ENCODE measurements at places on chromosomes 16 and 17.

DNA sequence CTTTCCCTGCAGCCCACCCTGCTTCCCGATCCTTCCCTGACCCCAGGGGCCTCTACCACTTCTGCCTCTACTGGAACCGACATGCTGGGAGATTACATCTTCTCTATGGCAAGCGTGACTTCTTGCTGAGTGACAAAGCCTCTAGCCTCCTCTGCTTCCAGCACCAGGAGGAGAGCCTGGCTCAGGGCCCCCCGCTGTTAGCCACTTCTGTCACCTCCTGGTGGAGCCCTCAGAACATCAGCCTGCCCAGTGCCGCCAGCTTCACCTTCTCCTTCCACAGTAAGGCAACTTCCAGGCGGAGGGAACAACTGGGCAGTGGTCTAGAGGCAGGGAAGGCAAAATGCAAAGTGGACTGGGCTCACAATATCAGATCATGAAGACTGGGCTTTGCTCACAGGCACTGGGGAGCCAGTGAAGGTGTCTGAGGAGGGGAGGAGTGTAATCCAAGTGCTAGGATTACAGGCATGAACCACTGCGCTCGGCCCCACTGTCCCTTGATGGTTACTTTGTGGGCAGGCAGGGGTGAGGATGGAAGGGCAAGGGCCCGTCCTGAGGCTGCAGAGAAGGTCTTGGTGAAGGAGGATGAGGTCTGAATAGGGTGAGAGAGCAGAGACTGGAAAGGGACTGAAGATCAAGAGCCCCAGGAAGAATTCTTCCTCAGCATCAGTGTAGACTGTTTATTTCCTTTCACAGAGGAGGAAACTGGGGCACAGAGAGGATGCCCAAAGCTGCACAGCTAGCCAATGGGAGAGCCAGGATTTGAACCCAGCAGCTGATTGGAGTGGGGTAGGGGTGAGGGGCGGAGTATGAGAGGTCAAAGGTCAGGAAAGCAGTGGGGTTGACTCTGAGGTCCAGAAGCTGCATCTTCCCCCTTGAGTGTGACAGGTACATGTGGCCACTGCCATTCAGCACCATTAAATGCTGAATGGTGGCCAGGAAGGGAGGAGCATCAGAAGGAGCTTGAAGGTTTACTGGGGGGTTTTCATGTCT, 16.5 kb upstream of the ADGRG3 start:
- no peak for DNase-seq

DNA sequence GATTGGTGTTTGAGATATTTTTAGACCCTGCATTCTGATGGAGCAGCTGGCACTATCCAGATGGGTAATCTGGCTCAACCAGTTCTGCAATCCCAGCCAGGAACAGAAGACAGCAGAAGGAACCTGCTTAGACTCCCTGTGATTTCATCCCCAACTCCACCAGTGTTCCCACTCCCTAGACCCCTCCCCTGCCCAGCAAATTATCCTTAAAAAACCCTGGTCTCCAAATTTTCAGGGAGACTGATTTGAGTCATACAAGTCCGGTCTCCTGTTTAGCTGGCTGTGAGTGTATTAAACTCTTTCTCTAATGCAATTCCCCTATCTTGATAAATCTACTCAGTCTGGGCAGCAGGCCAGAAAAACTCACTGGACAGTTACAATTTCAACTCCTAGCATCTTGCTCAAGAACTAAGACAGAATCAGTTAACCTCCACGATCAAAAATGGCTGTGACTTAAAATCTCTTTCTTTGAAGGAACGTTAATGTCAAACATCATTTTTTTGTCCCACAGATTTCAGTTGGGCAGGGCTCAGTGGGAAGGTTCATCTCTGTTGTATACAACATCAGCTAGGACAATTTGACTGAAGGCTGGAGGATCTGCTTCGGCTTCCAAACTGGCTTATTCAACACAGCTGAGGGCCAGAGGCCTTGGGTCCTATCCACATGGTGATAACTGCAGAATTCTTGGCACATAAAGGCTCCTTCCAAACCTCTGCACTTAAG, 4.9 kb upstream of the RBL2 start:
- no peak for DNase-seq

DNA sequence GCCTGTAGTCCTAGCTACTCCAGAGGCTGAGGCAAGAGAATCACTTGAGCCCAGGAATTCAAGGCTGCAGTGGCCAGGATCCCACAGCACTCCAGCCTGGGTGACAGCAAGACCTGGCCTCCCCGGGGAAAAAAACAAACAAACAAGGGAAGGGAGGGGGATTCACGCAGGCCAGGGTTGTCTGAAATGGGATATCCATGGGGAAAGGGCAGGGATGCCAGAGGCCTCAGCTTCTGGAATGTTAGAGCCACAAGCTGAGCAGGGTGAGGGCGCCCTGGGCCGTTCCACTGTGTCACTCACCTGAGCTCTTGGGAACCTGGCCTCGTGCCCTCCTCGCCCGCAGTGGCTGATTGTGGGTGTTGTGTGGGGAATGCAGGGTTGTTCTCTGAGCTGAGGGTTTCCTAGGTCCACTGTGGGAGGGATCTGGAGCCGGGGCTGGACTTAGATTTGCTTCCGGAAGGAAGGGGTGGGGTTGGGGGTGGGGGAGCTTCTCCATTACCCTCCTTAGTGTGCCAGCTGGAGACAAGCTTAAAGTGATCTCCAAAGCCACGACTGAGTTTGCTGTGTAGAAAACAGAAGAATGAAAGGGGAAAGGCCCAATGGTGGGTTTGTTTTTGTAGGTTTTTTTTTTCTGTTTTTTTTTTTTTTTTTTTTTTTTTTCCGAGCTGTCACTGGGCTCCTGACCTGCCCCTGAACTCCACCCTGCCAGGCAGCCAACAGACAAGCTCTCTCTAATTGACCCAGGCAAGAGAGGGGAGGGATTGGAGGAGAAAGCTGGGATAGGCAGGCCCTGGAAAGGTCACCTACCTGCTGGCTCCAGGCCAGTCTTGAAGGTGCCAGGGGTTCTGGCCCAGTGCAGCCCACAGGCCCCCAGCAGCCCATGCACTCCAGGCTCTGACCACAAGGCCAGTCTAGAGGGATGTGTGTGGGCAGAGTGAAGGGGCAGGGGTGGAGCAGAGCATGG, at the start of gene SULT1A1:
TSS of gene SULT1A1 (minus strand) at position 414 of the 964 bp plus-strand sequence. CDS start 1,189 bp downstream, outside the sequence.
- no peak for DNase-seq

DNA sequence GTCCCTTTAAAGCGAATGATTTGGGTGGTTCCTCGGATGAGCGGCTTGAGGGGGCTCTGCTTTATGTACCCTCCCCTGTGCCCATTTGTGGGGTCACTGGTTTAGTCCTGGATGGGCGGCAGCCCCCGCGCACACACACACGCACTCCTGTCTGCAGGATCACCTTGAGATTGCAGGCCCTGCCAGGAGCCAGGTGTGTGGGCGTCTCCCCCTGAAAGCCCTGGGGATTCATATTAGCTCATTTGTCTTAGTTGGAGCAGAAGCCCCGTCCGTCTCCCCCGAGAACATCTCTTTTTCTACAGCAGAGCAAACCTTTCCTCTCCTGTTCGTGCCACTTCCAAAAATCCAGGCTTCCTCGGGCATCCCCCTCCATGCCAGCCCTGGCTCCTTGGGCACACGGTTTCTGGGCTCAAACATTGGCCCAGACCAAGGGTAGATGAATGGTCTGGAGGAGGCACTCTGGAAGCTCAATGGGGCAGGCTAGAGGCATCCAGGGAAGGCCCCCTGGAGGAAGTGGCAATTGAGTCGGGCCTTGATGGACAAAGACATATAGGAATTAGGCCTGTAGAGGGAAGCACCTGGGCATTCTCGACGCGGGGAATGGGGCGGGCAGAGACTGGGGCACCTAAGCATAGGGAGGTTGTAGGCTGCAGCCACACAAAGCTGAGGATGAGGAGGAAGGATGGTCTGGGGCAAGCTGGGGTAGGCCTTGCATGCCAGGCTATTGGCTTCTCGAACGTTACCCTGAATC, 218.5 kb upstream of the GSE1 start:
- DNase-seq: no peak

DNA sequence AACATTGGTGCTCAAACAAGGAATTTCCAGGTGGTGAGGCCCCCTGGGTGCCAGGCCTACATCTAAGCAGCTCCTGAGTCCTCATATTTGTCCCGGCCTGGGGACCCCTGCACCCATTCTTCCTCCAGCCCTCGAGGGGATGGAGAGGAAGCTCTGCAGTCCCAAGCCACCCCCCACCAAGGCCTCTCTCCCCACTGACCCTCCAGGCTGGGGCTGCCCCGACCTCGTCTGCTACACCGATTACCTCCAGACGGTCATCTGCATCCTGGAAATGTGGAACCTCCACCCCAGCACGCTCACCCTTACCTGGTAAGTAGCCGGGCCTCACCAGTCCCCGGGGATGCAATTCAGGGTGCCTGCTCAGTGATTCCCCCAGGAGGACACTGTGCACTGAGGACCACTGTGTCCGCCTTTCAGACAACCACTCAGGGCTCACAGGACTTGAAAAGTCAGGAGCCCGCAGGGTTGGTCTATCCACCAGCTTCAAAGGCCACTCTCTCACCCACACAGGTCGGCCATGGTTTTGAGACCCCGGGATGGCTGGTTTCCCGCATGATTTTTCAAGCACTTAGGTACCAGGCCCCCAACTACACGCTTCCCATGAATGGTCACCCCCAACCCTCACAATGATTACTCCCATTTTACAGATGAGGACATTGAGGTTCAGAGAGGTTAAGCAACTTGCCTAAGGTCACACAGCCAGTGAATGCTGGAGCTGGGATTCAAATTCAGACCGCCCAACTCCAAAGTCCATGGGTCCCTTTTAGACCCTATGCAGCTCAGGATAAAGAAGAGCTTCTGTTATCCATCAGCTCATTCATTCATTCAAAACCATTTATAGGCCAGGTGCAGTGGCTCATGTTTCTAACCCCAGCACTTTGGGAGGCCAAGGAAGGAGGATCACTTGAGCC, 32.4 kb downstream of the IL21R start:
- DNase-seq: no peak

- peak; percentile 73 for DNase-seq
Measured at GRCh38 chr16:4500272-4500671, 24.1 kb downstream of the HMOX2 start.

DNA sequence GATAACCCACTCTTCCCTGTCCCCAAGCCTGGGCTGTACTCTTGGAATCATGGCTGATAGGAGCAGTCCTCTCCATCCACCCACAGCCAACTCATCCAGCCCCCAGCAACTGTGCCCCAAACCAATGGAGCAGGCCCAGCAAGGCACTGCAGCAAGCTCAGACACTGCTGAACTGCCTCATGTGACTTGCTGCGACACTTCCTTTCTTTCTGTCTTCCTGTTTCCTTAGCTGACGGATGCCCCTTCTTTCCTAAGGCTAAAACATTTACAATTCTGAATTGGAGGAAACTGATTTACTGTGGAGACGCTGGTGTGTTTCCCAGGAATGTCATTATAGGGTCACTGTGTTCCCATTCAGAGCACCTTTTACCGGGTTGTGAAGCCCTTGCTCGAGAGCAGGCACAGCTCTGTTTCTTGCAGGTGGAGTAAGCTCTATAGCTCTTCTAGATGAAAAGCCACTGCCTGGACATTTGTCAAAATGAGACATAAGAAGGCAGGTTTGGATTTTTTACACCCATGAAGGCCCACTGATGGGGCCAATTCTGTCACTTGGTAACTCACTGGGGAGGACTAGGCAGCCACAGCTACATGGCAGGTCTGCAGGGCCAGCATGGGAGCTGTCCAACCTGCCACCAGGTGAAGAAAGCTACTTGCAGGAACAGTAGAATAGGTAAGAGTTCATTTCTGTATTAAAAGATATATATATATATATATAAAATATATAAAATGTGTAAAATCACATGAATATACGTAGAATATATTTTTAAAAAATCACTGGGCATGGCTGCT, 27.4 kb downstream of the TMEM11 start:
- DNase-seq: peak; percentile 44

DNA sequence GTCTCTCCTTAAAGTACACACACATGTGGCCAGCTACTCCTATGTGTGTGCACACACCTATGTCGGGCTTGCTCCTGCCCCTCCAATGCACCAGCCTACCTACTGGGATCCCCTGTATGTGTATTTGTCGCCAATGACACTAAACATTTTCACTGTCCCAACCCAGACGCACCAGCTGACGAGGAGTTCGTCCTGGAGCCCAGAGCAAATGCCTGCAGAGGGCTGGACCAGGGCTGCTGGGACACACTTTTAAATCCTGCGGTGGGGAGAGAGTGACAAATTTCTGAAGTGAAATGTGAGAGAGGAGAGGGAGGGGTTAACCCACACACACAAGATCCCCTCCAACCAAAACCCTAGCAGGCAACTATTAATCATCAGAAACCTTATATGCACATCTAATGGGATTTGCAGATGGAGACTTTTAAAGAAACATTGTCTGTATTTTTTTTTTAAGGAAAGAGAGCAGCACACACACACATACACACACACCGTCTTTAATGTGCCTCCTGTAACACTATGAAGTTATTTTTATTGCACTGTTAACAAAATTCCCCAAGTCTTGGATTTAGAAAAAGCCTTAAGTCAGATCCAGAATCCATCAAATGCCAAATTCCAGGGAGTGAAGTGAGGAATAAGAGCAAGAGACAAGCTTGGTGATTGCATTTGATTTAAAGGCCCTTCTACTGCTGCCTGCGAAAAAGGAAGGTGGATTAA, at the start of gene MEOX1:
TSS of gene MEOX1 (minus strand) at position 224 of the 714 bp plus-strand sequence. CDS start 388 bp downstream, outside the sequence.
- DNase-seq: no peak

DNA sequence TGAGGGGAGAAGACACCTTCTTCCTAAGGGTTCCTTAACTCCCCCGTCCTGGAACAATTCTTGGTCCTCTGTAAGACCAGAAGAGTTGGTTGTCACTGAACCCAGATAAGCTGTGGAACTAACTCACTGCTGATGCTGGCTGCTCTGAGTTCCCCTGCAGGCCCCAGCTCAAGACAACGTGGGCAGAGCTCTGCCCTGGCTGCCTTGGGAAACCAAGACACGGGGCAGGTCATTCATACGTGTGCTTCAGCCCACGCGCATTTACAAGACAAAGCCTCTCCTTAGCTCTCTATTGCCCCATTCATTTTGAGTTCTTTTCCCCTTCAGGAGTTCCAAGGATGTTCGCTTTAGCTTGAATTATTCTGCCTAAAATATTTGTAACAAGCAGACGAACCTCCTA, 3.4 kb upstream of the NAT9 start:
- DNase-seq: no peak

DNA sequence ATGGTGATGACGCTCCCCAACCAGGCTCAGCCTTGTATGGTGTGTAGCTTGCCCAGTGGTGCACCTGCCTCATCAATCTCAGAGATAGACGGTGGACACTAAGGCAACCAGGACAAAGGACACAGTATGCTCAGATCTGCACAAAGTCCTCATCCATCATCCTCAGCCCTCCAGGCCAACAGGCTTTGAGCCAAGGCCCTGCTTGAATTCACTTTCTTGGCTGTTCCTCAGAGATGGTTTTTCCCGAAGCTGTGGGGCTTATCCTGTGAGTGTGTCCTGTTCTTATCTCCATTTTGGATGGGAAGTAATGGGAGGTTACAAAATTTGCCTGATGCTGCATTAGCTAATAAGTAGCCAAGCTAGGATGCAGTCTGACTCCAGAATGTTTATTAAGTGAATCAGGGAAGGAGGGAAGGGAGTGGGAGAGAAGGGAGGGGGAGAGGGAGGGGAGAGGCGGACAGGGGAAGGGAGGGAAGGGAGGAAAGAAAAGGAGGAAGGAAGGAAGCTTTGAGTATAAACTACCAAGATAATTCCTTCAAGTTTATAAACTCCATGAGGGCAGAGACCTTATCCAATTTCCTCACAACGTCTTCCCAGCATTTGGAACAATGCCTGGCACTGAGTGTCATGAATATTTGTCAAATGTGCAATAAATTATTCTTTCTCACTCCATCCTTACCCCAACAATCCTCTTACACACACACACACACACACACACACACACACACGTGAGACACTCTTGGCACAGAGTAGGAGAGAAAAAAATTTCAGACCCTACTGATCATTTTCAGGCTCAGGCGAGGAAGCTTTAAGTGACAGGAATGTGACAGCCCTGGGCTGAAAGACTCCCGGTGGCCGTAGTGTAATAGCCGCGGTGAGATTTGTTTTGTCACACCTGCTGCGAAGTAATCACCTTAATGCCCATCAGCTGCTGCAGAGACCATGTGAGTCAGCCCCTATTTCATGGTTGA, 84.3 kb downstream of the BMERB1 start:
- DNase-seq: no peak
